ENCODE measurements at places on chromosomes 7 and 10.

- no peak for DNase-seq
Measured at GRCh38 chr7:21104124-21104500, 317.4 kb upstream of the SP8 start.

DNA sequence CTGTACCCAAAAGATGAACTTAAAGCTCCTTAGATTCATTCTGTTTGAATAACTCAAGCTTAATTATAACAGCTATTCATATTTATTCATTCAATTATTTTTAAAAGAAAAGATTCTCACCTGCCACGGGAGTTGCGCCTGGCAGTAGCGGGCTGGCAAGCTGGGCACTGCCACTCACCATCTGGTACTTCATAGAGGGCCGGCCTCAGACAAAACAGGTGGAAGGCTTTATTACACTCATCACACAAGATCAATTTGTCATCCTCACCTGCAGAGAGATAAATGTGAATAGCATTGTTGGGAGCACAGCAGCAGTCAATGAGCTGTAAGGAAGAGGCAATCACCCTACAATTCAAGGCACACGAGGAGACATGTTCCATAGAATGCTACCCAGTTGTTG lies 15.8 kb downstream of the FZD9 start:
- no peak for DNase-seq

- DNase-seq, result no peak
Measured at GRCh38 chr10:93032105-93032808, 28.3 kb upstream of the CYP26C1 start.

- no peak for DNase-seq
Measured at GRCh38 chr7:48058990-48059389, 23.6 kb downstream of the C7orf57 start.

- no peak for DNase-seq
Measured at GRCh38 chr7:15239801-15240200, 322.0 kb downstream of the AGMO start.

GRCh38 chr10:109835257-109835656 lies 88.1 kb downstream of the XPNPEP1 start:
- no peak for DNase-seq

DNA sequence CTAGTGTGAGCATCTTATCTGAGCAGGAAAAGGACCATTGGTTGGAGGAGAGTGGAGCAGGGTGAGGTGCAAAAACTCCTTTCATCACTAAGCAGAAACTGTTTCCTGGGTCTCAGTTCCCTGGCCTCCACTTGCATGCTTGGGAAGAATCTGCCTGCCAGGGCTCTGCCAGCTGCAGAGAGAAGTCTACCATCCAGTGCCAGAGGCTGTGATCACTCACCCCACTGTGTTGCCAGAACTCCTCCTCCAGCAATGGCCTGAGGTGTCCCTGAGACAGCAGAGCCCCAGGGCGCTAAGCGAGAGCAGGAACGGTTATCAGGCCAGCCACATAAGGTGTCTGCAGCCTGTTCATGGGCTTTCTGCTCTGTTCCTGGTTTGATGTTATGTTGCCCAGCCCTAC lies 991.4 kb downstream of the CCSER2 start:
- DNase-seq, result no peak

DNA sequence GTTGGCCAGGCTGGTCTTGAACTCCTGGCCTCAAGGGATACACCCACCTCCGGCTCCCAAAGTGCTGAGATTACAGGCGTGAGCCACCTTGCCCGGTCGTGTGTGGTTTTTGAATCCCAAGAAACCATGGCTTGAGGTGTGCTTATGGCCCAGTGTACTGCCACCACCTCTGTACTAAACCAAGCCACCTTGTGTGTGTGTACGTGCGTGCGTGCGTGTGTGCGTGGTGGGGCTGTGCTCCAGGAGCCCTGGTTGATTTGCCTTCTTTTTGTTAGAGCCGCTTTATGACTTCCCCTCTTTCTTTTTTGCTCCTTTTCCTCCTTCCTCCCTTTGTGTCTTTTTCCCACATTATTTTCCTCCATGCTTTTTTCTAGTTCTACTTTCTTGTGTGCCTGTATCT lies 121.4 kb downstream of the CAMK1D start:
- no peak for DNase-seq

GRCh38 chr10:120396228-120396627 lies 60.8 kb upstream of the PLPP4 start:
- no peak for DNase-seq

GRCh38 chr10:62852961-62853702 lies 37.0 kb upstream of the EGR2 start:
- no peak for DNase-seq

DNA sequence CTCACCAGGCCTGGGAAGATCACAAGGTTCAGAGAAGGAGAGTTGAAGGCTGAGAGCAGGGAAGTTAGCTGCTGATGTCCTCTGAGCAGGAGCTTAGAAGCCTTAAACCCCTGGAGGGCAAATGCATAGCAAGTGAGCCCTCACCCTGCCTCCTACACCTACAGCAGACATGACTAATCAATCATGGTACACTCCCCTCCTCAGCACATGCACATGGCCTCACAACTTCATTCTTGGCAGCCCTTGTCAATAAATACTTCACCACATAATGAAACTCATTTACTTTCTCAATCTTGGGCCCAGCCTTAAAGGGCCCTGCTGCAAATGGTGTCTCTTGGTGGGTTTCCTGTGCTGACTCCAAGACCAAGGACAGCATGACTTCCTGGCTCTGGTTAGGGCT lies 12.9 kb downstream of the MMRN2 start:
- DNase-seq, result no peak

Measured in renal cortex interstitium (tissue), 15 donors.